ENCODE measurements at places on chromosomes 6 and 20.

- DNase-seq = no peak
Observed at GRCh38 chr6:156250593-156250992, 526.6 kb upstream of the ARID1B start.

DNA sequence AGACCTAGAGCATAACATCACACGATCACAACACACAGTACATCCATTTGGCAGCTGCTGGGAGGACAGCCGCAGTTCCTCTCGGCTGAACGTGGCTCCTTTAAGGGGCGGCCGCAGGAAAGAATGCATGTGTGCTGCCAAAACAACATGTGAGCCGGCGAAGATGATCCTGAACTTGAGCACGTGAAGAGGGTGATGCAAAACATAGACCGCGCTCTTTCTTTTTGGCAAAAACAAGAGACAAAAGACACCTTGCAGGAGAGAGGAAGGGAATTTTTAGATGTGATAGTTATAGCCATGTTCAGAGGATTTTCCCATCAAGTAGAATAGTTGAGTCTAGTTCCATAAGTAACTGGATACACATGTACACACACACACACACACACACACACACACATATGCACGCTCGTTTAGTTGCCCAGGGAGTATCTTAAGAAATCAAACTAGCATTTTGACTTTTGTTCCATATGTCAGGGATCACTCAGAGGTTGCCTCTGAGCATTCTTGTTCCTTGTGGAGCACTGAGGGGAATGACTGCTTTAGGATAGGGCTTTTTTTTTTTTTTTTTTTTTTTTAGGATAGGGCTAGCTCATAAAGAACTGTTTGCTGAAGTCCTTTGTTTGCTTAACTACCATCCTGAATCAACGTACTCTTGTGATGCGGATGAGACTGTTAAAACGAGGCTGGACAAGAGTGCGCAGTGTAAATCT lies 21.7 kb upstream of the RANBP9 start:
- DNase-seq = no peak

DNA sequence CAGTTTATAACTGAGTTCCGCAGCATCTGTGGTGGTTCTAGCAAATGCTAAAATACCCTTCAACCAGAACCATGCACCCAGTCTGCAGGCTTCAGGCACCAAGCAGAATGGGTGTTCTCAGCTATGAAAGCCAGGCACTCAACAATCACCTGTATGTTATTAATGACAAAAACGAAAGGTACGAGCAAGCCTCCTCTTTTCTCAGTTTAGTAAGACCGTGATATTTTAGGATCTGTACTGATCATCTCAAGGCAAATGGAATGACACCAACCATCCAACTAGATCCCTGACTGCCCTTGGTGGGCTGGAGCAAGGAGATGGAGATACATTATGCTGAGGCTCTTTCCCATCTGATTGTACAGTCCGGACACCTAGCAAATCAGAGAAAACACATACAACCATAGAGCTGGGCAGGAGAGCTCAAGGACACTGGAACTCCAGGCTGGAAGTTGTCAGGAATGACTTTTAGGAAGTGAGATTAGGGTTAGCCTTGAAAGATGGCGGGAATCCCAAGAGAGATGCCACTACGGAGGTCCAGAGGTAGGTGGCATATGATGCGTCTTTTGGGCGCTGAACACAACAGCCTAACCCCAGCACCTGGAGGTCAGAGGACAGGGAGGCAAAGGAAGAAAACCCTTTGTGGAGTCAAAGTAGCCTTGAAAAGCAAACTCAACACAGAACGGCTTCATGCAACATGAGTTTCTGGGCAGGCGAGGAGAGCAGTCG lies 33.4 kb downstream of the SLC23A2 start:
- DNase-seq = no peak

- no peak for DNase-seq
Observed at GRCh38 chr6:154683756-154684523, 49.3 kb upstream of the SCAF8 start.

- DNase-seq = no peak
Observed at GRCh38 chr6:84738996-84739865, 25.2 kb downstream of the TBX18 start.

DNA sequence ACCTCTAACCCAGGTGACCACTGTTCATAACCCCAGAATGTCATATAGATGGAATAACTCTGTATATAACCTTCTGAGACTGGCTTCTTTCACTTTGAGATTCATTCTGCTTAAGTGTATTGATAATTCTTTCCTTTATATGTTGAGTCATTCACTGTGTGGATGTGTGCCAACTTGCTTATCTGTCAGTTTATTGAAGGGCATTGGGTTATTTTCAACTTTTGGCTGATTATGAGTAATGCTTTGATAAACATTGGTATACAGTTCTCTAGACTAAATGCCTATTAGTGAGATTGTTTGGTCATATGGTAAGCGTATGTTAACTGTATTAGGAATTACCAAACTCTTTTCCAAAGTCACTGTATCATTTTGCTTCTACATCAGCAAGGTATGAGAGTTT lies 453.4 kb upstream of the SPTLC3 start:
- DNase-seq = no peak

DNA sequence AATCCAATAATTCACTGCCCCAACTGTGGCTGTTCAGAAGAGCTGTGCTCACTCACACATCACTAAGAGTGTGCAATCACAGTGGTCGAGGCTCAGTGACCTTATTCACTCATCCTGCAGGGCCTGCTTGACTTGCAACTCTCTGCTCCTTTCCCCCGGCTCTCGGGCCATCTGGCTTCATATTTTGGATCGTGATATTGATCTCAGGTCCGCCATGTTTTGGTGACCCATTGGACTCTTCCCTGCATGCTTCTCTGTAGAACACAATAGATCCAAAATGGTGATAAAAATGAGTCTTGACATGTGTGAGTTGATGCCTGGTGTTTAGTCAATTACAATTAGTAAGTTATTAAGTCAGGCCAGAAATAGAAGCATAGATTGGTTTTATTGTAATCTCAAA lies 313.9 kb upstream of the SOX4 start:
- no peak for DNase-seq

- no peak for DNase-seq
Observed at GRCh38 chr6:118280210-118280609, 267.9 kb upstream of the PLN start.

GRCh38 chr6:119350952-119351372 lies 1.4 kb upstream of the MAN1A1 start:
- no peak for DNase-seq

DNA sequence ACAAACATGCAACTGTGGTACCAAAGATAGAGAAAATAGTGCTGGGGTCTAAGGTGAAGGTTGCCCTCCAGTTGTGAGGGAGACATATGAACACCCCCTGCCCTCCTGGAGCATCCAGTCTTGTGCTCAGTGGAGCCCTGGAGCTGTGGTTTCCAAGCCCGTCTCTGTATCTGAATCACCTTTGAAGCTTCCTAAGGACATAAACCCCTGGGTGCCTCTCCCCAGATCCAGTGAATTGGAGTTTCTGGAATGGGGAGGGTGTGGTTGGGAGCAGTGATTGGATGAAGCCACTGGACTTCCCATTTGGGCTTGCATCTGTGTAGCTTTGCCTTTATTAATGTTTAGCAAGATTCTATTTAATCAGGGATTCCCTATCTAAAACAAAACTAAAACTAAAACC lies 22.4 kb upstream of the E2F3 start:
- DNase-seq = no peak

- no peak for DNase-seq
Observed at GRCh38 chr6:52500238-52501129, 76.4 kb downstream of the TRAM2 start.

DNA sequence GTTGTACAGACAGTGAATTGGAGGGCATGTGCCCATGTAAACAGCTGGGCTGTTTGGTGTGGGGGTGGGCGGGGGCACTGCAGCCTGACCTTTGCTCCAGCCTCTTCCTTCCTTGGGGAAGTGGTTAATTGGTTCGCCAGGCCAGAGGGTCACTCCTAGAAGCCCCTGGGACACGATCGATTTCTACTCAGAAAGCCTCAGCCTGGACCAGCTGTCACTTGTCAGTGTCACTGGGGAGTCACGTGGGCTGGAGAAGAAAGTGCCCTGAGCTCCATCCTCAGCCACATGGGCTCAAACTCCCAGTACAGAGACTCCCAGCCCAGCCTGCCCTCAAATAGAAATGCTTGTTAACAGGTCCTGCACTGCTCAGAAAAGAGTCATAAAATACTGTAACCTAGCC lies 423.8 kb upstream of the SULF2 start:
- no peak for DNase-seq

GRCh38 chr6:52995913-52996645 lies 995 bp upstream of the GSTA4 start:
- DNase-seq = peak; percentile 81

- peak; percentile 95 for DNase-seq
Observed at GRCh38 chr20:34872622-34873224, at the start of gene GGT7. GGT7 (minus strand) TSS chr20:34872856; CDS start chr20:34872815, 41 bp downstream.

DNA sequence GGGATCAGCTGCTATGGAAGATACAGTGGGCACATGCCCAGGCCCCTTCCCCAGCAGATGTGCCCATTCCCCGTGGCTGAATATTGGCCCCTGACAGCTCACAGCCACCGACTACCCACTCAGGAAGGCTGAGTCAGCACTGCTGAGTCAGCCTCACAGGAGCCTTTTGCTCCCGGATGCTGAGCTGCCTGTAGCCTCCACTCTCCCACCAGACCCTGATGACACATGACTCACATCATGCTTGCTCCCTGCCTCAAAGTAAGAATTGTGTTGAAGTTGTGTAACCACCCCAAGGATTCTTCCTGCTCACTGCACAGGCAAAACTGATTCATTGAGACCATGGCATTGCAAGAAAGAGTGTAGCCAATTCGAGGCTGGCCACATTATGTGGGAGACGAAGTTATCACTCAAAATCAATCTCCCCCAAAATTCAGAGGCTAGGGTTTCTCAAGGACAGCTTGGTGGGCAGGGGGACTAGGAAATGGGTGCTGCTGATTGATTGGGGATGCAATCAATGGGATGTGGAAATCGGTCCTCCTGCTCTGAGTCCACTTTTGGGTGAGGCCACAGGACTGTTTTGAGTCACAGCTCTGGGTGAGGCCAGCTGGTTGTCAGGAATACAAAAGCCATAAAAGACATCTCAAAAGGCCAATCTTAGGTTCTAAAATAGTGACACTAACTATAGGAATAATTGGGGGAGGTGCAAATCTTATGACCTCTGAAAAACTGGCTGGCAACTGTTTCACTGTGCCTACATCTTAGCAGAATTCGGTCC lies 556.6 kb upstream of the CDH4 start:
- peak; percentile 63 for DNase-seq

DNA sequence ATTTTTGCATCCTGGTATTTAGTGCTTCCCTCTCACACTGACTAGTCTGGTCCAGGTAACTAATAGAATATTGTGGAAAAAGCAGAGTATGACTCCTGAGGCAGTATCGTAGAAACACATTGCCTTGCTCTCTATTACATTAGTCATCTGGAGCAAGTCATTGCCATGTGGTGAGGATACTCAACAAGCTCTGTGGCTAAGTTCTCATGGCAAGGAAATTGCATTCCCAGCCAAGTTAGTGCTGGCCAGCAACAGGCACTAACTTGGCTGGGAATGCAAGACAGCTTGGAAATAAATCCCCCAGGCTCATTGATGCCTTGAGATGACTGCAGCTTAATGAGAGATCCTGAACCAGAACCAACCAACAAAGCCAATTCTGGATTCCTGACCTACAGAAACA lies 39.7 kb upstream of the HTR1B start:
- DNase-seq = no peak

DNA sequence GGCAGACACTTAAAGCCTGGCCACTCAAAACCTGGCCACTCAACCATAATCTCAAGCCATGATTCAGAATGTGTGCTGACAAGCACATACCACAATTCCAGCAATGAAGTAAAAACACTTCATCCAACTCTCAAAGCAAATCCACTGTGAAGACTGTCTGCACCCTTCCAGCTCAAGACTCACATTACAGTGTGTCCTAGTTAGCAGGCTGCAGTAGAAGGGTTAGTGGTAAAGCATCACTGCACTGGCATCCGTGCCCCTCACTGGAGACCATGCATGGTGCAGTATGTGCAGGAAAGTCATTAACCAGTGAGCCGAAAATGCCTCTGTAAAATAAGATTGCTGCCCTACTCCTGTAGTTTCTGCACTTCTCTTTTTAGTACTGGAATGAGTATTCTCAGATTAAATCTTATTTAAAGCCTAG lies 43.4 kb downstream of the SLC23A2 start:
- DNase-seq = no peak

- no peak for DNase-seq
Observed at GRCh38 chr6:76814496-76815458, 648.5 kb downstream of the HTR1B start.

- DNase-seq = peak; percentile 58
Observed at GRCh38 chr20:56439771-56440291, 27.8 kb downstream of the CASS4 start.

DNA sequence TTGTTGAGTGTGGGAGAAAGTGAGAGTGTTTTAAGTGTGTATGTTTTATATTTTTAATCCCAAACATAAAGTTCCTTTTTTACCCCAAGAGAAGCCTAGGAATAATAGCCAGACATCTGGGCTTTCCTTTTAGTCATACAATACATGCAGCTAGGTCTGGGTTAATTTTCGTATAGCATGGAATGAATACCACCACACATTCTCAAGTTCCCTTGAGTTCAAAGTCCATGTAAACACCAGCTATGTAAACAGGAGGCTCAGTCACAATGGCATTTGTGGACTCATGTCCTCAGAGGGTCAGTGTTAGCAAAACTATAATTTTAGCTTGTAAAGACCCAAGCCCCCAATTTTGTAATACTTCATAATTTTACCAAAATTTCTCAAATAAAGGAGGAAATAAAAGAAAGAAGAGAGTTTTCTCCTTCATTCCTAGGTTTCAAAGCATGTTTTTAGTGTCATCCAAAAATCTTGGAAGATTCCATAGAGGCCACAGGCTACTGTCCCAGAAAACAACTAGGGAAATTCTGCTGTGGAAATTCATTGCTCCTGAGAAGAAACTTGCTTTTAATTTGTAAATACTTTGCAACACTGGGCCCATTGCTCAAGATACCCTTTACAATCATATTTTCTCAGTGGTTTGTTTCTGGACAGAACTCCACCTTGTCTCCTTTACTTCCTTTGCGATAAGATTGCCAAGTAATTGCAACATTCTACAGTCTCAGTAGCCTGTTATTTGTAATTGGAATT lies 671.2 kb downstream of the COL12A1 start:
- no peak for DNase-seq

DNA sequence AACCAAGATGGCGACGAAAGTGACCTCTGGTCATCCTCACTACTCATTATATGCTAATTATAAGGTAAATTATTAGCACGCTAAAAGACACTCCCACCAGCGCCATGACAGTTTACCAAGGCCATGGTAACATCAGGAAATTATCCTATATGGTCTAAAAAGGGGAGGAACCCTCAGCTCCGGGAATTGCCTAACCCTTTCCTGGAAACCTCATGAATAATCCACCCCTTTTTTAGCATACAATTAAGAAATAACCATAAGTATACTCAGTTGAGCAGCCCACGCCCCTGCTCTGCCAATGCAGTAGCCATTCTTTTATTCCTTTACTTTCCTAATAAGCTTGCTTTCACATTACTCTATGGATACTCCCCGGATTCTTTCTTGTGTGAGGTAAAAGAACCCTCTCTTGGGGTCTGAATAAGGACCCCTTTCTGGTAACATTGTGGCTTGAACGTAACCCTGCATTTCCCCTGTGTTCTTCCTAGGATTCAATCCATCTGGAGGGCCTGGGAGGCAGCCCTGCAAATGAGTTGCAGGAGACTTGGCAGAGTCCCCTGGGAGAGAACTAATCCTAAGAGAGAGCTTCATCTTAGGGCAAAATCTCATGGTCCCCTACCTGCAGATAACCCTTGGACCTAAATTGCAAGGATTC lies 225.6 kb upstream of the JARID2 start:
- no peak for DNase-seq

Data from activated effector memory CD4-positive, alpha-beta T cell treated with anti-CD3 and anti-CD28 coated beads, Interleukin-2, amount 50 U/mL, for 16 hours (primary cell).